Suppressor macrophage treated with lipopolysaccharide for 1 hour (primary cell): ENCODE measurements at places on chromosomes 4 and X.

- DNase-seq: no peak
These were observed 23.1 kb downstream of the ZRSR2 start for GRCh38 chrX:15813416-15813815.

DNA sequence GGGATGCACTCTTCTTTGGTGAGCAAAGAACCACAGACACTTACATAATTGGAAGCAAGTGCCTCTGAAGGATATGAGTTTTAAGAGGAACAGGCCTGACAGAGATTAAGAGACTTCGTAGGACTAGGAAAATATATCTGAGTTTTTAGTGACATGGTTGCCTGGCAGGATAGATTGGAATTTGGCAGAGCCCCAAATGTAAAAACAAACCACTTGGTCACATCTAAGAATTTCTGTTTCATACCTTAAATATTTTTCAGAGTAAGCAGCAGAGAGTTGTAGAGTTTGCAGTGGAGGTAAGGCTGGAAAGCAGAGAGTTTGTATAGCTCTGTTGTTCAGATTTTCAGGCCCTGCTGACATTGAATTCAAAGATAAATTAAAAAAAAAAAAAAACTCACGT is 150.1 kb upstream of the MAGEB2 start:
- DNase-seq: no peak

GRCh38 chr4:185201977-185202962 is 1.5 kb downstream of the CFAP97 start:
- DNase-seq: peak; percentile 30

GRCh38 chr4:98996765-98997068 is 1.2 kb downstream of the METAP1 start:
- DNase-seq: no peak

DNA sequence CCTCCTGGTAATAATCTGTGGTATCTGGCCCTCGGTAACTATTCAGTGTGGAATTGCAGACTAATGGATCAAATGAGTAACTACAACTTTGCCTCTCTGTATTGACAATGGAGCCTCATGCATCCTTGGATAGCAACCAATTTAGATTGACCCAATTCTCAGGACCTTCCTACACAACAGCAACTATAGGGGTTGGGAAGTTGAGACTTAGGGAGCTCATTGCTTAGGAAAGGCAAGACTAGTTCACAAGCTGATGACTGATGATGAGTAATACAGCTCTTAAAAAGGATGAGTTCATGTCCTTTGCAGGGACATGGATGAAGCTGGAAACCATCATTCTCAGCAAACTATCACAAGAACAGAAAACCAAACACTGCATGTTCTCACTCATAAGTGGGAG is 47.5 kb upstream of the KLHL13 start:
- peak; percentile 14 for DNase-seq

DNA sequence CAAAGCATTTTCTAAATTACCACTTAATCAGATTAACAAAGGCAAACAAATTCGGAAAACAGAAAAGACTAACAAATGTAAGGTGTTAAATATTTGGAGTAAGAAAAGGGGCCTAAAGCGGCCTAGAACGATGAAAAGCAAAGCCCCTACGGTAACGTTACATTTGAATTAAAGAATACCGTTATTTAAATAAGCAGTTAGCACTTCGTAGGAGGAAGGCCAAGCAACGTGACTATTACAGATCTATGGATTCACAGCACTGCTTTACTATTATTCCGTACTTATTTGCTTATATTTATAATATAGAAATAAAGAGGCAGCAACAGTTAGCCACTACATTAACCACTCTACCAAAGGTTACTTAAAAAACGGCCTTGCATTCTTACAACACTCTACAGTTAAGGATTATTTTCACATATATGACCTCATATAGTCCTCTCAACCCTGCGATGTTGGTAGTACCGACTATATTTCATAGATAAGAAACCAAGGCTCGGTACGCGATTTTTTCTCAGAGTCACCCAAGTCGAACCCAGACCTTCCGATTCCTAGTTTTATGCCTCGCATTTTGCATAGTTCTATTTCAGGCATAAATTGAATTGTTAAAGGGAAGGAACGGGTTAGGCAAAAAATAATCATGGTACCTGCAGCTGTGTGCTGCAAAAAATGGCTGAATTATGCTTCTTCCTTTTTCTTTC is 2.9 kb downstream of the KLHL15 start:
- peak; percentile 29 for DNase-seq

- DNase-seq: no peak
These were observed 80.1 kb downstream of the RTL5 start for GRCh38 chrX:72051589-72051988.

DNA sequence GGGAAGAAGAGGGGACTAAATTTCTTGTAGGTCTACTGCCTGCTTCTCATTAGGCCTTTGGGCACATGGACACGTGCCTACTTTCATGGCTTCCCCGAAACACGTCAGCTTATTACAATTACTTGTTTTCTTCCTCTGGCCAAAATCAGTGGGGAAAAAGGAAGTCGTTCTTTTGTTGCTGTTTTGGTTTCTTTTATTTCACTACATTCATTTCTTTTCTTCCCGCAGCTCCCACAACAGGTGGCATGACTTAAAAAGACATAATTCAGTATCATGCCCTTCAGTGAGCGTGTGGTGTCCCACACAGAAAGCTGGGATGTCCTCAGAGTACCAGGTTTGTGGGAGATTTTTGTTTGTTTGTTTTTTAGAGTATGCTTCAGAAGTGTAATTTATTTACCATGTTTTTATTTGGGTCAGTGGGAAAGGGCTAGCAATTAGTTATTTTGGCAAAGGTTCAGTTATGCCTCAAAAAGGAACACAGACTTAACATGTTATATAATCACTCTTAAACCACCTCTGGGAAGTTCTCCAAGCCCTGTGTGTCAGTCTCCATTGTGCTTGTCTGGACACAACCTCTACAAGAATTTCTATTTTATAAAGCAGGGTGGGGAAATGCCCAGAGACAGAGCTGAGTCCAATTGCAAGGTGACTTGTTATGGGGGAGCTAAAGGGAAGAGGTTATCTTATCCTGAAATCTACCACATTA is 44.2 kb upstream of the SPRY1 start:
- peak; percentile 78 for DNase-seq

DNA sequence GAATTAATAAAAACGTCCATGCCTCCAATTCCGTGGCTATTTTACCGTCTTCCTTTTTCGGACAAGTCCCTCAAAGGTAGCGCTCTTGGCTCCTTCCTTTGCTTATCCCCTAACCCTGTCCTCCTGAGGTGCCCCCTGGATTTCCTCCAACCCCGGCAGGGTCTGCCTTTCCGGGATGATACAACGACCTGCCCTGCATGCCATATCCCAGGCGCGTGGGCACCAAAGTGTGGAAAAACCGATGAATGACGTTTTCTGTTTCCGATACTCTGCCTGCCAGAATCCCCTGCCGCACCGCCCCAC is 706 bp upstream of the CSTF2 start:
- DNase-seq: no peak

- peak; percentile 67 for DNase-seq
These were observed 19.4 kb downstream of the AWAT2 start for GRCh38 chrX:70030301-70030767.

- no peak for DNase-seq
These were observed 93.6 kb downstream of the ATXN3L start for GRCh38 chrX:13226214-13226613.

GRCh38 chr4:24780936-24781495 is 14.4 kb upstream of the SOD3 start:
- DNase-seq: no peak
